ENCODE measurements at places on chromosomes 7 and 10. TPM values are rescaled to one million over a fixed set of nuclear protein-coding genes. Genes with fewer than 3 reads are reported as not detected.

The PAPOLB gene
- not detected for total RNA-seq

The TSPAN13 gene
- 19.3 TPM for total RNA-seq

The CPA5 gene
- 0.28 TPM for total RNA-seq

The MYO3A gene
- total RNA-seq = not detected

The SPDYE18 gene
- not detected for total RNA-seq

The MRPS33 gene
- total RNA-seq = 145 TPM

The ZNF365 gene
- total RNA-seq = not detected

The ANKRD22 gene
- not detected for total RNA-seq

The PDE6C gene
- total RNA-seq = not detected

The FLNC gene
- total RNA-seq = 2.6 TPM

The MMD2 gene
- not detected for total RNA-seq

The ITPRID1 gene
- total RNA-seq = not detected

The CRCP gene
- 40.1 TPM for total RNA-seq

The HOXA6 gene
- 20.2 TPM for total RNA-seq

The LRMDA gene
- total RNA-seq = 87.8 TPM

The IGFBP1 gene
- not detected for total RNA-seq

The CYP3A5 gene
- total RNA-seq = 14.4 TPM

The TWIST1 gene
- 12.3 TPM for total RNA-seq

The GJC3 gene
- total RNA-seq = not detected

The GIMAP5 gene
- total RNA-seq = 65.0 TPM

The FKBP6 gene
- not detected for total RNA-seq

The AGR3 gene
- total RNA-seq = not detected

The NEURL1 gene
- total RNA-seq = 7.7 TPM

The CTNNA3 gene
- 1.5 TPM for total RNA-seq

The CPA1 gene
- not detected for total RNA-seq

The PCDH15 gene
- 1.9 TPM for total RNA-seq

The CH25H gene
- 10.3 TPM for total RNA-seq
